ENCODE measurements at places on chromosomes 5 and 9.
A peak's percentile ranks its signal among the peaks of the same experiment; 100 is the strongest.

DNA sequence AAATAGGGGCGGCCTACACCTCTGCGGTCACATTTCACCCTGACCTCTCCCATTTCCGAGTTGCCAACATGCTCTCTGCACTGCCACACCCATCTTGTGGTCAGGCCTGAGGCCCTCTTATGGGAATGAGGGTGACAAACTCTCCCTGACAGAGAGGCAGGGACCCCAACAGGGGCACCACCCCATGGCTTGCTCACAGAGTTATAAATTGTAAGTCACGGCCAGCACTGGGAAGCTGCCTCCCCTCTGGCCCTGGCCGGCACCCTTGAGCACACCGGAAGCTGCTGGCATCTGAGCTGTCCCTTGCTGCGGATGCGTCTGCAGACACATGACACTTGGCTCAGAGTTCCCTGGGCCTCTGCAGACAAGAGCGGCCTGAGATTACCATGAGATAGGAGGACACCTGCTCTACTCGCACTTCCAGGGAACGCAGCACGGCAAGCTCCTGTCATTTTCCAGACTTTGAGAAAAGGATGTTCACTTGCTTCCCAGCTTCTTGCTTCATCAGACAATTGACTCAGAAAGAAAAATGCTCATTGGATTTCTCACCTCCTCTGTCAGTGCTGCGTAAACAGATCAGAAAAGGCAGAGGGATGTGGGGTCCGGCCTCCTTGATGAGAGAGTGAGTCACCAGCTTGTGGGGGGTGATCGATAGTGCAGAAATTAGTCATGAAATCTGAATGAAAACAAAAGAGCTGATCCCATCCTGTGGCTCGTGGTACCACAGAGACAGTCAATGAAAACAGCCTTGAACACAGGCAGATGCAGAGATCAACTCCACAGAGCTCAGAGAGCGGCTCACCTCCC lies 269.8 kb downstream of the SYK start:
- no peak for DNase-seq

DNA sequence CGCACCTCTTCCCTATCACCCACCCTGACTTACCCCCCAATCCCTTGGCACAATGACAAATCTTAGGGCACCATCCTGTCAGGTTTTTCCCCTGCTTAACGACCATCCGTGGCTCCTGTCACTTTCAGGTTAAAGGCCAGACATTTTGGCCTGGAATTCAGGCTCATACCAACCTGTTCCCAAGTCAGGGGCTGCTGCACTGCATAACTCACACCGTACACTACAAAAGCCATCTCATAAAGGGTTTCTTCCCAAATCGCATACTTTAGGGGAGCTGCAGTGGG lies 7.5 kb upstream of the AKNA start:
- DNase-seq: no peak

GRCh38 chr9:126154182-126154827 lies 172.3 kb upstream of the MVB12B start:
- peak; percentile 13 for DNase-seq

- DNase-seq: no peak
These were observed 996.2 kb downstream of the CDH12 start for GRCh38 chr5:21856987-21857386.

DNA sequence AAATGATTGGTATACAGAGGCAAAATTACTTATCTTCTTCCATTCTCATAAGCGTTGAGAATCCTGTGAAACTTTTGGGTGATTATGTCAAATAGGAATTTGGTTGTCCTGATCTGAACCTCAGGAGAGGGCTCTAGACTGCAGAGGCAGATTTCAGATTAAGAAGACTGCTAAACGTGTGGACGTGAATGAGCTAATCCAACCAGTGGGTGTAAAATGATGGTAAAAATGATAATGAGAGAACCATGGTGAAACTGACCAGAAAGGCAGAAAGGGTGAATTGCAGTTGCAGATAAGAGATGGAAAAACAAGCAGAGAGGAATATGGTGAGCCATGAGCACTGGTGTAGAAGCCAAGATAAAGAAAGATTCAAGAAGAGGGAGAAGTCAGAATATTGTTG lies 1200.2 kb upstream of the CDH6 start:
- DNase-seq: no peak

DNA sequence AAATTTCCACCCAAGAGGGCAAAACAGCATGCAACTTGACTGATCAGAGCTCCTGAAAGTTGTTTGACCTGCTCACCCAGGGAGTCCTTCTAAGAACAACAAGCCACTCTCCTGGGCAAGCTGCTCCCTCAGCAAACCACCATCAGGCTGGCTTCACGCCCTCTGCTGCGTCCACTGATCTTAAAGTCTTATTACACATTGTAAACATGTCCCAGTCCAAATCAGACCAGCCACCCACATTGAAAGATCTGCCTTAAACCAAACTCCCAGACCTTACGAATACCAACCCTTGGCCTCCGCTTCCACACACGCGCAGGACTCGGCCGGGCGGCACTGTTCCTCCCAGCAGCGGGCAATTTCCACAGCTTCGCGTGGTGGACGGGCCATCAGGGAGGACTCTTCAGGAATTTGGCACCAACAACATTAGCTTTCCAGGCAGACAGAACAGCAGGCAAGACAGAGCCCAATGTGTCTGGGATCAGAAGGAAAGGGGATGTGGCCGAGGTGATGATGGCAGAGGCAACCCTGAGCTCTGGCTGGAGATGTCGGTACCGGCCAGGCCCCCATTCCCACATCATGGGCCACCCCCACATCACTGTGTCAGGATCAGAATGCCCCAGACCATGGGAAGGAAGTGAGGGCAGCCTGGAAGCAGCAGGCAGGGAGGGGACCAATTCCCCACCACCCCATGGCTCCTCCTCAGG lies 56.8 kb downstream of the SEMA4D start:
- no peak for DNase-seq

DNA sequence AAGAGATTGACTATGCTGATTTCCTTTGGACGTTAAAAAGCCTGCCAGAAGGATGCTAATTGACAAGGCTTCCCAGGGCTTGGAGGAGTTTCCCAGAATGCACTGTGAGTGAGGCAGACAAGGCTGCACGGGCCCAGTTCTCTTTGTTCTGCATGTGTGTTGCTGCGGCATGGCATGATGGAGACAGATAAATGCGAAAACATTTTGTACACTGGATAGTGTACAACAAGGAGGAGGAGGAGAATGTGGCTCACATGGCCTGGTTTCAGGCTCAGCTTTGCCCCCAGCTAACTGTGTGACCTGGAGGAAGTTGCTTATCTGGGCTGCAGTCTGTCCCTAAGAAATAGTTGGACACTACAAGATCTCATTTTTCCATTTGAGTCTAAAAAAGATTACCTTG lies 135.5 kb upstream of the CPEB4 start:
- no peak for DNase-seq
